ENCODE measurements at places on chromosomes 6 and 20. TPM values are rescaled to one million over a fixed set of nuclear protein-coding genes. Genes with fewer than 3 reads are reported as not detected.

Gene SALL4
- 0.49 TPM for total RNA-seq

Gene CDC5L
- 33.2 TPM for total RNA-seq

Gene ISM1
- total RNA-seq = 0.74 TPM

Gene STK35
- total RNA-seq = 9.8 TPM

Gene HLA-DRA
- total RNA-seq = 2.2 TPM

Gene PARD6B
- 7.1 TPM for total RNA-seq

Gene TCF21
- not detected for total RNA-seq

Gene TGM2
- 5.7 TPM for total RNA-seq

Gene CFAP206
- total RNA-seq = 1.2 TPM

Gene CCN5
- total RNA-seq = not detected

Gene TRIM26
- total RNA-seq = 14.3 TPM

Gene TBXT
- total RNA-seq = not detected

Gene C20orf202
- 0.49 TPM for total RNA-seq

Gene VGLL2
- not detected for total RNA-seq

Gene SAMHD1
- total RNA-seq = 28.5 TPM

Gene PPP1R14C
- 48.7 TPM for total RNA-seq

Gene TRAPPC3L
- under 0.01 TPM for total RNA-seq
